Renal cortex interstitium (tissue), 15 donors: ENCODE measurements at places on chromosomes 2 and 18.
A peak's percentile ranks its signal among the peaks of the same experiment; 100 is the strongest.

- DNase-seq: no peak
Observed at GRCh38 chr2:46305767-46306166, 8.6 kb downstream of the EPAS1 start.

GRCh38 chr18:72849671-72850070 lies 18.1 kb downstream of the NETO1 start:
- DNase-seq: no peak

DNA sequence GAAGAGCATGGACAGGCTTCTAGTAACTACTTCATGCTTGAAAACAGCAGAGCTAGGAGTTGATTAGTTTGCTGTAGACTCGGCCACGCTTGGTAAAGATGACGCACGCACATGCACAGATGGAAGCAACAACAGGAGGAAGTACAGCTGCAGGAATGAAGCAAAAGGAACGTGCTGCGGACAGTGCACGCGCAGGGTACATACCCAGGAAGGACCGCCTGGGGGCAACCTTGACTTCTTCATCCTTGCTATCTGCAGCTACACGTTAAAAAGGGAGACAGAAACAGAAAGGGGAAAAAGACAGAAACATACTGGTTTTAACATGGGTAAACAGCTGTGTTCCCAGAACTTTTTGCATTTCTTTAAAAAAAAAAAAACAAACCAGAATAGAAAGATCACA lies 17.7 kb downstream of the SLC66A2 start:
- no peak for DNase-seq

DNA sequence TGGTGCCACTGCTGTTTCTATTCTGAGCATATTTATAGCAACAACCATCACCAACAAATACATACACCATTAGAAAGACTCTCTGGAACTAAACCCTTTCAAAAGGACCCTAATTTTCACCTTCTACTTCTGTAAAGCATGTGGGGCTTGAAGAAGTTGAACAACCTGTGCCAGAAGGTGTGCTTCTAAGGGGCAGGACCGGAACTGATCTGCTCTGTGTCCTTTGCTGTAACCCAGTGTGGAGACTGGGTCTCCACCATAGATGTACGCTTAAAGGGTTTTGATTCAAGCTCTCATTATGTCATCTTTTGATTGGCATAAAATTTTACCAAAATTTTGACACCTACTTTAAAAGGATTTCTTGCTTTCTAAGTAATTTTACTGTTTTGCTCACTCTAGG lies 40.3 kb downstream of the WDR43 start:
- no peak for DNase-seq

DNA sequence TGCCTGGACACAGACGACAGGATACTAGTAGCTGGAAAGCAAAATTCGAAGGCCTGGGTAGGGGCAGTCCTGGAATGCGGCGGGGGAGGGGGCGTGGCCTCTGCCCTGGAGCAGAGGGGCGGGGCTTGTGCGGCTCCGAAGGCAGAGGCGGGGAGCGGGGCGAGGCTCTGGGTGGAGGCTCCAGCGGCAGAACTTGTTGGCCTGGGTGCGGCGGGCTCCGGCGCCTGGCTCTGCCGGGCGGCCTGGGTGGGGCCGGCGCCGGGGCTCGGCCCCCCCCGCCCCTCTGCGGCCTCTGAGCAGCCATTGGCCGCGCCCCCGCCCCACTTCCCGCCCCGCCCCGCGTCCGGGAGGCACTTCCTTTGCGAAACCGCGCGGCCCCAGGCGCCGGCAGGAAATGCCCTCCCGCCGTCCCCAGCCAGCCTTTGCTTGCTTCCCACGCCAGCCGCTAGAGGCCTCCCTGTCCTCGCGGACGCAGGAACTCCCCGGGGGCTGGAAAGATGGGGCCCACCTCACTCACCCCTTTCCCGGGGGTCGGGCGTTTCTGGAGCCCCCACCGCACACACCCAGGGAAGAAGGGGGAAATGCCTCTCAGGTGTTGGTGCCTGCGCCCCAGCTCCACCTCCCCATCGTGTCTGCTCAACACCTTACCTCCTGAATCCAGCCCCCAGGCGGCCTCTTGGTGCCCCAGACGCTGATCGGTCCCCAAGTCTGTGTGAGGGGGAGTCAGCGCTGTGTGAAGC lies 6.7 kb downstream of the CTDSP1 start:
- DNase-seq: peak; percentile 89

DNA sequence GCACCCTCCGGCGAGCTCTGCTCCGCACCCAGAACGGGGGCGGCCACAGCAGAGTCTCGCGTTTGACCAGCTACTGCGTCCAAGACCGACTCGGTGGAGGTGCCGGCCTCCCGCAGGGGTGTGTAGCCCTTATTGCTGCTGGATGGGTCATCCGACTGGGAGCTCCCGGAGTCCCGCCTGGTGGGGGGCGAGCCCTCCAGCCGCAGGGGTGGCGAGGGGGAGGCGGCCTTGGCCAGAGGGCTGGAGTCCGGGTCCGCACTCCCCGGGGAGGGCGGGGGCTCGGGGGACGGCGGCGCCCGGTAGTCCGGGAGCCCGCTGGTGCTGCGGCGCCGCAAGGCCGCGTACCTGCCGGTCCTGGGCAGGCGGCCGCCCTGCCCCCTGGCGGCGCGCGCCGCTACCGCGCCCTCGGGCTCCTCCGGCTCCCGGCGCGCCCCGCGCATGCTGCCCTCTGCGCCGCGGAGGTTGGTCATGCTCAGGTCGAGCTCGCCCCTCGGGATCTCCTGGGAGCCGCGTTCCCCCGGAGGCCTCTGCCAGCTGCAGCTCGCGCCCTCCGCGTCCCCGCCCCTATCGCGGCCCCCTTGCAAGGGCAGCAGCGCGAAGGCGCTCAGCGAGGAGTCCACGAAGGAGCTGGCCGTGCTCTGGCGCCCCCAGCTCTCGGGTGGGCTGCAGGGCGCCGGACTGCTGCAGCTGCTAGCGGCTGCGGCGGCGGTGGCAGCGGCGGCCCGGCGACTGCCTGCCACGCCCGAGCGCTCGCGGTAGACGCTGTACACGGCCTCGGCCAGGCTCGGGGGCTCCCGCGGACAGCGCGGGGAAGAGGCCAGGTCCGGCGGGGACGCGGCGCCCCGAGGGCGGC lies 4.8 kb downstream of the TMEM200C start:
- peak; percentile 56 for DNase-seq

DNA sequence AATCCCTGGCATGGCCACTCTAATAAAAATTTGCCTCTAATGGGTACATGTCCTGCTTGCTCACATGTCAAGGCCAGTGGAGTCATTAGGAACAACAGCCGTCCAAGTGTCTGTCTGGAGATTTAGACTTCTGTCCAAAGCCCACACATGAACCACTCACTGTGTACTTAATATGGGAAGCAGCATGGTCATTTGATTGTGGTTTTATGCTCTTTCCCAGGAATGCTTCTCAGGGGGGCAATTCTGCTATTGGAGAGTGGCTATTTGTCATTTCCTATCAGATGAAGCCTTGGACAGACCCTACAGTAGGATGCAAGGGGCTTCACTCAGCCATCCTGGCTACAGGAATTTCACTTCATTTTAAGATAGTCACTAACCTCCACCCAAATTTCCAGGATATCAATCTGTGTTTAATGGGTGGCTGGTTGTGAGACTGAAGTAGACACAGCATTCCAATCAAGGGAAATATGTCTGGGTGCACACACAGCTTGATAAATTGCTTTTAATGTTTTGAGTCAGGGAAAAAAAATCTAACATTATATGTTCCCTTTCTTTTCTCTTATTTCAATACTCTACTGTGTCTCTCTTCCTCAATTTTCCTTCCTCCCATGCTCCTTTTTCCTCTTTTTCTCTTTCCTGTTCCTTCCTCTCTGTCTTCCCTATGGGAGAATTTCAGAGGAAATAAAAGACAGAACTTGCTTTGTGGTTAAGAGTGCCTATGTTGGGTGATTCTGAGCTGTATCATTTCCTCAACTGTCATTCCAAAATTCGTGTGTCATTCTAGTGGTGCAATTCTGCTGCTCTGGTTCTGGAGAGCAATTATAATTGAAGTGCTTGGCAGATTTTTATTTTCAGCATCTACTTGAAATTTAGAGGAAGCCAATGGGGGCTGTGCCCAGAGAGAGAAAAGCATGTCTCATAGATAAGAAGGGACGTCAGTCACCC lies 320.1 kb downstream of the OSR1 start:
- DNase-seq: no peak

- DNase-seq: no peak
Observed at GRCh38 chr2:159201360-159202063, 85.0 kb downstream of the WDSUB1 start.
